HTR-8/SVneo (cell line): ENCODE measurements at places on chromosomes 1 and 21.

DNA sequence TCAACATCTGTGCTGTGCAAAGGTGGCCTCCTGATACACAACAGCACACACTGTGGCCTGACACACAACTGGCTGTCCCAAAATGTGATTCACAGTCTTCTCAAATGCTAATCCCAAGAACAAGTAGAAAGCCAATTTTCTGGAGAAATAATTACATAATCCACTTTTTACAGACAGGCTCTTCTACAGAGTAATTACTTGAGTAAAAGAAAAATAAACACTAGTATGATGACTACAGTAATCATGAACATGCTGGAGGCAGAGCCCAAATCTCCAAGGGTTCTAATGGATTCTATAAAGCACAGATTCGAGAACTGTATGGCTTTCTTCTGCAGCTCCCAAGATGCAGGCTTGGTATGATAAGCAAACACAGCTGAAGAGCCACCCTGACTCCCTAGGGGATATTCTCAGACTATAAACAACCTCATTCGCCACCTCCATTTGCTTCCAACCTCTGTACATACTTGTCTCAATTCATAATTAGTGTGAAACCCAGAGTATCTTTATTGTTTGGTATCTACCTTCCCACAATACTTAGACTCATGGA, 81.9 kb downstream of the SIPA1L2 start:
- no peak for DNase-seq

- DNase-seq, result no peak
Measured at GRCh38 chr21:34942911-34943310, 106.2 kb downstream of the RUNX1 start.

DNA sequence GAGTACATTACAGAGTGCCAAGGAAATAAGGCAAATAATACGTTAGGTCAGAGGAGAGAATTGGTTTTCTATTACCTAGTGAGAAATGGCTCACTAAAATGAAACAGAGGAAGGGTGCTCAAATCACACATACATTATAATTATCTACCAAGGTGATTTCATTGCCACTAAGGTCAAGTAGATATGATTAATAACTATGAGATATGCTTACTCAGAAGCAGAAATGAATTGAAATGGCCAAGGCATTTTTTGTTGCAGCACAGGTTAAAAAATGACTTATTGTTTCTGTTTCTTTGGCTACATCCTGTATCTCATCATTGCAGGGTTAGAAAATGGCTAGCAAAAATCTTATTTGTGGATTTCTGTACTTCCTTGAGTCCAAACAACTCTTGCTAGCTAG, 154.5 kb upstream of the GORAB start:
- no peak for DNase-seq

GRCh38 chr1:153509729-153510354, 25.9 kb downstream of the S100A6 start:
- no peak for DNase-seq

- no peak for DNase-seq
Measured at GRCh38 chr1:162292422-162292849, 84.2 kb downstream of the SPATA46 start.

- no peak for DNase-seq
Measured at GRCh38 chr1:224373008-224373590, 16.4 kb downstream of the CNIH4 start.

DNA sequence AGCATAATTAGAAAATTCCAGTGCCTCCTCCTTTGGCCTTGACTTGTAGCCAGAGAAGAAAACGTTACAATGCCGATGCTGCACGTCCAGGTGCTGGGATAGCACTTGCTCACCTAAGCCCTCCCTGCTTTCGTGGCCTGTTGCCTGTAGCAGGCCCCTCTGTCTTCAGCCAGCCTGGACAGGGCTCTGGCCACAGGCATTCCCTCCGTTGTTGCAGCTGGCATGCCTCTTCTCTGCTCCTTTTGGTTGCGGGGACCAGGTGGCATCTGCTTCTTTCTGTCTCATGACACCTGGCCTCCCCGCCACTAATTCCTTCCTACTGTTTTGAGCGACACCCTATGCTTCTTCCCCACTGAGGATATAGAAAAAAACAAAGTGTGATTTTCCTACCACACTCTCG, 54.6 kb upstream of the MORC3 start:
- DNase-seq, result no peak
